Ovary (tissue), 10 donors: ENCODE measurements at places on chromosomes 3 and 15. TPM values are rescaled to one million over a fixed set of nuclear protein-coding genes. Genes with fewer than 3 reads are reported as not detected.

Gene SAMMSON
- 0.23 TPM for total RNA-seq

Gene ROBO2
- total RNA-seq = 4.4 TPM

Gene CLDN16
- not detected for total RNA-seq

Gene SFMBT1
- 7.7 TPM for total RNA-seq

GRCh38 chr15:90142216-90143165 is 40.2 kb upstream of the IDH2 start:
- DNase-seq = no peak

DNA sequence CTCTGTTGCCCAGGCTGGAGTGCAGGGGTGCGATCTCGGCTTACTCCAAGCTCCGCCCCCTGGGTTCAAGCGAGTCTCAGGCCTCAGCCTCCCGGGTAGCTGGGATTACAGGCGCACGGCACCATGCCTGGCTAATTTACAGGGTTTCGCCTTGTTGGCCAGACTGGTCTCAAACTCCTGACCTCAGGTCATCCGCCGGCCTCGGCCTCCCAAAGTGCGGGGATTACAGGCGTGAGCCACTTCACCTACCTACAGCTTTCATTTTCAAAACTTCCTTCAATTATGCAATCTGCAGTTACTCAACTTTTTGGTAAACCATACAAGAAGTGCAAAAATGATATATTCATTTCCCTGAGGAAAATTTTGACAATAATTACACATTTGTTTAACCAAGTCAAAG is 14.0 kb downstream of the NANOGP8 start:
- DNase-seq = no peak

DNA sequence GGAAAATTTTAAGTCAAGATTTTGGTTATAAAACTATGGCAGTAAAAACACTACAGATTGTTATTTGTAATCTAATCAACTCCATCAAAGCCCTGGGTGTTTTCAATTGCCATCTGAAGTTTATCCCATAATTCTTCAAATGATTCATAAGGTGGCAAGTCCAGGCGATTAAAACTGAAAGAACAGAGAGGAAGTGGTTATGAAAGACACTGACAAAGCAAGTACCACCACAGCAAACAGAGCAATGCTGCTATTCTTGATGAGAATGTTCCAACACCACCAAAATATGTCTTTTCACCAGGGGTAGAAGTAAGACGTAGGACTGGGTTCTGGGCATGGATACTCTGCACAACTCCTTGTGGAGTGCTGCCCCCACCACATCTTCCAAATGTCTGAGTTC is 86.9 kb upstream of the PRTG start:
- no peak for DNase-seq

- DNase-seq = no peak
Measured at GRCh38 chr3:63351159-63352007, 73.3 kb downstream of the SYNPR start.

DNA sequence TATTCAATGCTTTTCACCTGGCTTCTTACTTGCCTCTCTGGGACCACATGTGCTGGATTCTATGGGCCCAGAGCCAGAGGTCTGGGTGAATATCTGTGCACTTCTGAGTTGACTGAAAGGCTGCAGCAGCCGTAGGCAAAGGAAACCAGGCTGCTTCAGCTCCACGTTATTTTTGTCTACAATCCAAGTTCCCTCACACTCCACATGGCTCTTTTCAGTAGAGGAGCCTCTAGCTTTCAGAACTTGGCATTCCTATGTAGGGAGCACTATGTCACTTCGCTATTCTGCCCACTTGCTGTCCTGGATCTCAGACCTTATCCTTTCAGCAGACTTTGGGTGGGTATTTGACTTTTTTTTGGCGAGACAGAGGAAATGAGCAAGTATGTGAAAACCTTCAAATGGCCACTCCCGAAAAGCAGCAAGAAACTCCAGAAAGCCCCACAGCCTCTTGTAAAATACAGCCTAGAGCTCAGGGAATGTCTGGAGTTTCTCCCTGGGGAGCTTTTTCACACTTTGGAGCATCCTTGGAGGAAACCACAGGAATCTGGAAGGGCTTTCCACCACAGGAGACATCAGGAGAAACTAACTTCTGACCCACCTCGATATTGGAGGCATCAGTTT is 80.9 kb downstream of the DUT start:
- no peak for DNase-seq

GRCh38 chr15:35724626-35725025 is 178.7 kb upstream of the DPH6 start:
- no peak for DNase-seq

DNA sequence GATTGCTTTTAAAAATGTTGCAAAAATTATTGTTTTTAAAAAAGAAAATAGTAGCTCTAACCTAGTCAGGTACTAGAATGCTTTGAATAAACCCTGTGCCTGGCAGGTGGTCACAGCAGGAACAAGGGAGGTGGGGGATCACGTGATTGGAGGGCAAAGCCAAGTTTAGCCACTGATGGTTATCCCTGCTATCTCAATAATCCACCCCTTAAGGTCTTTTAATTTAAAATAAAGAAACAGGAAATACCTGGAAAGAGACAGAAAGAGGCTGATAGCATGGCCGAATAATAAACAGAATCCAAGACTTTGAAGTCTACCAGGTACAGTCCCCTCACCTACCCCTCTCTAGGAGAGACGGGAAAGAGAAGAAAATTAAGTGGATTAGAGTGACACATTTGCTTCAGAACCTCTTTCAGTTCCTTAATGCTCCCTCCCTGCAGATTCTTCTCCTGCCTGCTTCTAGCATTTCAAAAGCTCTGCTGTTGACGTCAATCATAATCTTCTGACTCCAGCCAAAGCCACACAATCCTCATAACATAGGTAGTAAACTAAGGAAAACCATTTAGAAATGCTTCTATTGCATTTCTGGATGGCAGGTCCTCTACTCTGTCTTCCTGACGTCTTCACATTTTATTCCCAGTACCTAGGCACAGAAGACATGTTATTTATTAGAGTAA is 303.4 kb upstream of the MME start:
- DNase-seq = no peak
